ENCODE measurements at places on chromosomes 16 and 17. TPM values are rescaled to one million over a fixed set of nuclear protein-coding genes. Genes with fewer than 3 reads are reported as not detected.

GRCh38 chr16:79757968-79758367, 157.4 kb upstream of the MAF start:
- H3K27ac ChIP-seq, result no peak overlapping the region
- H3K4me1 ChIP-seq, result no peaks in the 10 kb centered on the region
- no peak overlapping the region for H3K4me3 ChIP-seq
- H3K36me3 ChIP-seq, result no peaks in the 10 kb centered on the region
- no peak for DNase-seq

DNA sequence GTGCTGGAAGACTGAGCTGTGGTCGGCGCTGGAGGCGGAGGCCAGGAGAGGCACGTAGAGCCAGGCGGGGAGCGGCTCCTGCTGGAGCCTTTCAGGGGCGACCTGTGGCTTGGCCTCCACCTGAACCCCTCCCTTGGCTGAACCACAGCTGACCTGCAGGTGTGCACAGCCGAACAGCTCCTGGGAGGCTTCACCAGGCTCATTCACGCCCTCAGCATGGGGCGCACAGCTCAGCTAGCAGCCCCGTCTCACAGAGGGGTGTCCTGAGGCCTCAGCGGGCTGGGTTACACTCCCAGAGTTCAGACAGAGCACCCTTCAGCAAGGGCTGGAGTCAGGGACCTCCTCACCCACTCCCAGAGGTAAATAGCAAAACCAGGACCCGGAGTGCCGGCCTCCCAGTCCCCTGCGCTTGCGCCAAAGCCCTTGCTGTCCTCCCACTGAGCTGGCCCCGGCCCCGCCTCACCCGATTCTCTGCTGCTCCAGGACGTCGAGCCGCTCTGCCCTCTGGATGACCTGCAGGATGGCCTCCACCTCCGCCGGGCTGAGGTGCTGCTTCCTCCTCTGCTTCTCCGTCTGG, 31.7 kb downstream of the RPH3AL start:
- H3K36me3 ChIP-seq, result no peaks in the 10 kb centered on the region
- DNase-seq, result no peak
- H3K4me3 ChIP-seq, result no peak overlapping the region
- no peaks in the 10 kb centered on the region for H3K27me3 ChIP-seq
- no peak overlapping the region for H3K27ac ChIP-seq
- no peaks in the 10 kb centered on the region for H3K4me1 ChIP-seq

DNA sequence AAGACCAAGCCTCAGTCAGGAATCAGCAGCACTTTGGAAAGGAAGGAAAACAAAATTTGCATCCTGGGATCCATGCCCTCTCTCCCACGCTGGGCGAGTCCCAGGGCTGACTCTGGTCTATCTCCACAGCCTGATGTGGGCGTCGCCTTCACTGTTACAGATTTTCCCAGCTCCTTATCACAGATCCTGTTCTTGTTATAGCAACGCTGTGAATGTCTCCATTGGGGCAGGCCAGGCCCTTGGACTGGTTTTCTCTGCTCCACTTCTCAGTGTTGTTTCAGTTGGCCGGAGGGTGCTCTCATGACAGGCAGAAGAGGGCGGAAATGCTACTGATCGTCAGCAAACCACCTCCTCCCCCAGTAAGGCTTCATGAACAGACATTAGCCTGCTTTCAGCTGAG, 127.9 kb upstream of the CDH11 start:
- no peak overlapping the region for H3K4me3 ChIP-seq
- DNase-seq, result no peak
- H3K27ac ChIP-seq, result no peak overlapping the region
- H3K36me3 ChIP-seq, result no peaks in the 10 kb centered on the region
- H3K4me1 ChIP-seq, result no peaks in the 10 kb centered on the region
- H3K27me3 ChIP-seq, result no peaks in the 10 kb centered on the region

The SLC16A6 gene
- 9.4 TPM for total RNA-seq

The ANKRD40CL gene
- not detected for total RNA-seq

All from CD8-positive, alpha-beta memory T cell (primary cell).